Naive B cell (primary cell): ENCODE measurements at places on chromosomes 7 and 10. TPM values are rescaled to one million over a fixed set of nuclear protein-coding genes. Genes with fewer than 3 reads are reported as not detected.

DNA sequence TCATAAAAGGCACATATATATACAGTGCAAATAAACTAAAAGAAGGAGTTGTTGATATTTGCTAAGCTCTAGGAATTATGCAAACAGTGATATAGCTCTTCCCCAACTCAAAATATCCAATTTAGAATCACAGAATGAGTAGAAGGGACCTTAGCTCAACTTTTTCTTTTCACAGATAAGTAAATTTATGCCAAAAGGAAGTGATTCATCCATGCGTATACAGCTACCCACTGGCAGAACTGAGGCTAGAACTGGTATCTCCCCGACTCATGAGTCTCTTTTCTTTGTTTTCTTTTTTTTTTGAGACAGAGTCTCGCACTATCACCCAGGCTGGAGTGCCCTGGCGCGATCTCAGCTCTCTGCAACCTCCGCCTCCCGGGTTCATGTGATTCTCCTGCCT, 54.2 kb upstream of the SVIL start:
- H3K27ac ChIP-seq: no peak overlapping the region
- H3K36me3 ChIP-seq: no peaks in the 10 kb centered on the region
- no peak for DNase-seq
- H3K4me1 ChIP-seq: no peaks in the 10 kb centered on the region

DNA sequence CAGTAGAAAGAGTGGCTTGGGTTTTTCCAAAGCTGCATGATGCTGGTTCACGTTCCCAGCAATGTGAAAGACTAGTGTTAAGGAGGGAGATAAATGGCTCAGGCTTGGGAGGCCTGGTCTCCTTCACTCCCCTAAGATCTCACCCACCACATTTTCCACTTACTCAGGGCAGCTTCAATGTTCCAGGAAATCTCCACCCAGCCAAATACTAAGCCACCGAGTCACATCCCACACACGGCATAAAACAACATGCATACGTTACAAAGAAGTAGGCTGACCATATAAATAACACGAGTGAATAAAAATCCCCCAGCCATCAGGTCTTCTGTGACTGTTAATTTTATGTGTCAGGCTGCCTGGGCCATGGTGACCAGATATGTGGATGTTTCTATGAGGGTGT, 303.5 kb downstream of the SFMBT2 start:
- no peak overlapping the region for H3K27ac ChIP-seq
- peaks cover 7% of the 10 kb centered on the region for H3K27me3 ChIP-seq
- no peaks in the 10 kb centered on the region for H3K36me3 ChIP-seq
- no peak overlapping the region for H3K4me3 ChIP-seq

- no peak for DNase-seq
- no peaks in the 10 kb centered on the region for H3K4me1 ChIP-seq
- H3K27me3 ChIP-seq: no peaks in the 10 kb centered on the region
Measured at GRCh38 chr7:40429826-40430225, 295.0 kb downstream of the SUGCT start.

DNA sequence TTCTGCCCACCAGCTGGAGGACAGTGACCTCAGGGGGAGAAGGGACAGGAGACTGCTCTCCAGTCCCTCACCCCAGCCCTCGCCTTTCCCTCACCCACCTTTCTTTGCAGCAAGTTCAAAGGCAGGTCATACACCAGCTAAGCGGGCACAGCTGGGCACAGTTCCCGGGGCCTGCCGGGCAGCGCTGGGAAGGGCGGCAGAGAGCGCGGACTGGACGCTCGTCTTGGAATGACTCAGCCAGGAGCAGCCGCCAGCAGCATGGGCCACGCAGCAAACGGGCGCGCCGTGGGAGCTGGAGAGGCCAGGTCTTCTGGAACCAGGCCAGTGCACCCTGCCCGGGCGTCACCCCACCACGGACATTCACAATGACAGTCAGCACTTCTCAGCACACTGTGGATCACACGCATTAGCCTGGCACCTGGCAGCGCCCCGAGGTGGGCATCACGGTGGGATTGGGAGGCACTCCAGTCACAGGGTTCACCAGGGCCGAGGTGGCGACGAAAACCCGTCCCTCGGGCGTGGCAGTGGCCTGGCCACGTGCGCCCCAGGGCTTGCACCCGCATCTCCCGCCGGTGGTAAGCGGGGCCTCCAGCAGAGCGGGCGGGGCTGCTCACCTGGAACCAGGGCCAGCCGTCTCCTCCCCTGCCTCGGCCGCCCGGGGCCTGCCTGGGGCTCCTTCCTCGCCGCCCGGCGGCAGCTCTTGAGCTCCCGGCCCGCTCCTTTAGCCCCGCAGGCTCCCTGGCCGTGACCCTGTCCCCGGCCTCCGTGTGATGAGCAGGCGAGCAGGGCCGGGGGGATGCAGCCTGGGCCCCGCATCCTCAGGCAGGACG, 29.0 kb upstream of the WDFY4 start:
- peak; percentile 34 for DNase-seq
- H3K4me3 ChIP-seq: peak overlapping the region; percentile 66
- peaks cover 16% of the 10 kb centered on the region for H3K27me3 ChIP-seq
- no peak overlapping the region for H3K27ac ChIP-seq
- H3K36me3 ChIP-seq: no peaks in the 10 kb centered on the region

DNA sequence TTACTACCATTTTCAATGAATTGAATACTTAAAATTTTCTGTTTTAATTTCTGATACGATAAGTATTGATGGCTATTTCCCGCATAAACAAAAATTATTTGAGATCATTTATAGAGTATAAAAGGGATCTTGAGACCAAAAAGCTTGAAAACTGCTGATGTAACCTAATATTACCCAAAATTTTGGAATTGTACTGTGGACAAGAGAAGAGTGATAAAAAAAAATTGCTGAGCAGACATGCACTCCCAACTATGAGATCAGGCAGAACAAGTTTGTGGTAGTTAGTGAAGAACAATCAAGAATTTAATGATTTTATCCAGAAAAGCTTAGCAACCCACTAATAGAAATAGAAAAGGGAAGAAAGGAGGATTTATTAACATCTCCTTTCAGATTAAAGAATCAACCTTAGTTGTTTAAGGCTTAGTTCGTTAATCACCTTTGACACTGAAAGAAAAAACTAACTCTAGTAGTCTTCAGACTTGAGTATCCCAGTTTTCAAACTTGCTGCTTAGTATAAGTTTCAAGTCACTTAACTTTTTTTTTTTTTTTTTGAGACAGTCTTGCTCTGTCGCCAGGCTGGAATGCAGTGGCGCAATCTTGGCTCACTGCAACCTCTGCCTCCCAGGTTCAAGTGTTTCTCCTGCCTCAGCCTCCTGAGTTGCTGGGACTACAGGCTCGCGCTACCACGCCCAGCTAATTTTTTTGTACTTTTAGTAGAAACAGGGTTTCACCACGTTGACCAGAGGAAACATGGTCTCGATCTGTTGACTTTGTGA, 50.6 kb upstream of the ZC3HAV1 start:
- no peaks in the 10 kb centered on the region for H3K4me1 ChIP-seq
- peaks cover 11% of the 10 kb centered on the region for H3K36me3 ChIP-seq
- H3K4me3 ChIP-seq: no peak overlapping the region
- no peak overlapping the region for H3K27ac ChIP-seq

GRCh38 chr7:37117292-37117691, 331.4 kb downstream of the ELMO1 start:
- H3K27ac ChIP-seq: no peak overlapping the region
- H3K36me3 ChIP-seq: peaks cover 11% of the 10 kb centered on the region
- H3K4me3 ChIP-seq: no peak overlapping the region
- peaks cover 25% of the 10 kb centered on the region for H3K4me1 ChIP-seq
- DNase-seq: no peak

- H3K4me1 ChIP-seq: peaks cover 32% of the 10 kb centered on the region
- H3K27me3 ChIP-seq: no peaks in the 10 kb centered on the region
- DNase-seq: no peak
- peak overlapping the region; percentile 93 for H3K27ac ChIP-seq
- peak overlapping the region; percentile 99 for H3K4me3 ChIP-seq
Measured at GRCh38 chr10:78028438-78029268, 662 bp downstream of the POLR3A start.

GRCh38 chr7:91045606-91046005, 218.6 kb upstream of the FZD1 start:
- H3K4me1 ChIP-seq: peaks cover 10% of the 10 kb centered on the region
- no peak overlapping the region for H3K27ac ChIP-seq
- H3K4me3 ChIP-seq: no peak overlapping the region
- H3K27me3 ChIP-seq: no peaks in the 10 kb centered on the region
- no peak for DNase-seq

- no peak overlapping the region for H3K4me3 ChIP-seq
- DNase-seq: no peak
- H3K27me3 ChIP-seq: peaks cover 18% of the 10 kb centered on the region
- H3K4me1 ChIP-seq: no peaks in the 10 kb centered on the region
- no peaks in the 10 kb centered on the region for H3K36me3 ChIP-seq
Measured at GRCh38 chr10:7589748-7590147, 77.0 kb downstream of the ITIH5 start.

DNA sequence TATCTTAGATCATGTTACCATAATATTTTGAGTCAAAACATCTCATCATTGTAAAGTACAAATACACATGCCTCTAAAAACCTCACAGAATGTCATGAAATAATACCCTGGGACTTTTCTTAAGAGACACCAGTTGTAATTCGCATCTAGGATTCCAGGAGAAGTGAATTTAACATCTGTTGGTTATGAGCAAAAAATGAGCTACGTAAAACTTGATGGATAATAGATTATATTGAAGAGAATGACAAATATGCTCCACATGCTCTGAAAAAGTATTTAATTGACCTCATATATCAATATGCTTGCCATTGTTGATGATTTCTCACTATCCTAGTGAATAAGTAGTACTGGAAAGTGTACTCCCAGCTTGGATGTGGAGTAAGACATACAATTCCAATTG, 227.0 kb downstream of the BBS9 start:
- no peaks in the 10 kb centered on the region for H3K4me1 ChIP-seq
- H3K27me3 ChIP-seq: no peaks in the 10 kb centered on the region
- no peak overlapping the region for H3K4me3 ChIP-seq
- H3K36me3 ChIP-seq: peaks cover 10% of the 10 kb centered on the region

GRCh38 chr7:131691454-131692130, 135.2 kb upstream of the PODXL start:
- DNase-seq: no peak
- H3K4me1 ChIP-seq: peaks cover 12% of the 10 kb centered on the region
- H3K4me3 ChIP-seq: no peak overlapping the region
- peaks cover 67% of the 10 kb centered on the region for H3K27me3 ChIP-seq

DNA sequence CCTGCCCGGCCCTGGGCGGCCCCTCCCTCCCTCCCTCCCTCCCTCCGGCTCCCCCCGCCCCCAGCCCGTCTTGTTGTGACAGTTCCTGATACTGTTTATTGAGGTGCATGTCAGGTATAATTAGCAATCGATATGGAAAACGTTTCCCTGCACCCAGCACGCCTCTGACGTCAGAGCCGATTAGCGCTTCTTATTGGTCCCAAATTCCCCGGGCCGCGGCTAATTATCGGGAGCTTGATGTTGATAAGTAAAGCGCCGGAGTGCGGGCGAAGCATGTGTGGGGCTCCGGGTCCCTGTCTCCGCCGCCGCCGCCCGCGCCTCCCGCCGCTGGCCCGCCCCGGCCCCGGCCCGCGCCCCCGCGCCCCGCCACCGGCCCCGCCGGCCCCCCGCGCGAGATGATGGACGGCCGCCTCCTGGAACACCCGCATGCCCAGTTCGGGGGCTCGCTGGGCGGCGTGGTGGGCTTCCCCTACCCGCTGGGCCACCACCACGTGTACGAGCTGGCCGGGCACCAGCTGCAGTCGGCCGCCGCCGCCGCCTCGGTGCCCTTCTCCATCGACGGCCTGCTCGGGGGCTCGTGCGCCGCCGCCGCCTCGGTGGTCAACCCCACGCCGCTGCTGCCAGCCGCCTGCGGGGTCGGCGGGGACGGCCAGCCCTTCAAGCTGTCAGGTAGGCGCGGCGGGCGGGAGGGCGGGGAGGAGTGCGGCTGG, at the start of gene UNCX:
TSS of gene UNCX (plus strand) at position 250 of the 710 bp plus-strand sequence. CDS start at position 396, 146 bp downstream.
- peak within 1 kb of the TSS; percentile 78 for H3K27ac ChIP-seq
- H3K36me3 ChIP-seq: peaks cover 4% of the 10 kb centered on the region
- peaks cover 33% of the 10 kb centered on the region for H3K27me3 ChIP-seq

- no peak overlapping the region for H3K4me3 ChIP-seq
- H3K27ac ChIP-seq: no peak overlapping the region
- H3K4me1 ChIP-seq: peaks cover 11% of the 10 kb centered on the region
Measured at GRCh38 chr7:42017349-42017986, 219.5 kb downstream of the GLI3 start.

GRCh38 chr10:116444527-116445142, 17.0 kb downstream of the PNLIPRP3 start:
- H3K4me3 ChIP-seq: no peak overlapping the region
- H3K36me3 ChIP-seq: no peaks in the 10 kb centered on the region
- H3K4me1 ChIP-seq: no peaks in the 10 kb centered on the region
- no peak overlapping the region for H3K27ac ChIP-seq

DNA sequence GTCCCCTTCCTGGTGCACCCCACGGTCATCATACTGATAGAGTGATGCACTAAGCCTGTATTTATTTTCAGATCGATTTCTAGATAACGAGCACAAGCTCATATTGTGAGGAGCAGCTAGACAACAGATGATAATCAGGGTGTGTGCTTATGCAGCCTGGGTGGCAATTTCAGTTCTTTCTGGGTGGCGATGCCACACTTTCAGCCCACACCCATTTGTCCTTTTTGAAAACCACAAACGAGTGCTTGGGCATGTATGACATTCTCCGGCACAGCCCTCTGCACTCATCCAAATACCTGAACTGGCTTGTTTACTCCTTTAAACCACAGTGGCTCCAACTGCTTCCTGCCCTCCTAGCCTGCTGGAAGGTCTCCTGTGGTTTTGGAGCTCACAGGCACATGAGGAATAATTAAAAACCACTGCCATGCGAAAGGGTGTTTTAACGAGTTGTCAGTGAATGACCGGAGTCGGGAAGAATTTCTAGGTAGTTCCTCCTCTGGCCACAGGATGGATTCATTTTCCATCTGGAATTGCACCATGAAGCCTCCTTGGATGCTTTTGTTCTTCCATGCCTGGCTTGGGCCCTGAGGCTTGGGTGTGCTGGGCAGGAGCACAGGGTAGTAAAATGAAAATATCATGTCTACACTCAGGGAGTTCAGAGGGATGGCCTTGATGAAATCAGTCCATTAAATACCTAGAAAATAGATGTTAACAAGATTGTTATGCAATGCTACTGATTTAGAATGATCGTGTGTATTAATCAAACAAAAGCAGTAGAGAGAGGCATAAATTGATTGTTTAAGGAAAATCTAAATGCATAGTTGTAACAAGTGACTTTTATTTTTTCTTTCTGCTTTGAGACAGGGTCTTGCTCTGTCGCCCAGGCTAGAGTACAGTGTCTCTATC, 52.4 kb upstream of the ITGB1 start:
- H3K4me1 ChIP-seq: peaks cover 20% of the 10 kb centered on the region
- H3K27ac ChIP-seq: no peak overlapping the region
- peaks cover 23% of the 10 kb centered on the region for H3K27me3 ChIP-seq
- DNase-seq: no peak
- no peak overlapping the region for H3K4me3 ChIP-seq

- peak overlapping the region; percentile 76 for H3K4me3 ChIP-seq
- no peak for DNase-seq
- H3K27ac ChIP-seq: peak overlapping the region; percentile 99
- peaks cover 19% of the 10 kb centered on the region for H3K4me1 ChIP-seq
- no peaks in the 10 kb centered on the region for H3K36me3 ChIP-seq
- peaks cover 7% of the 10 kb centered on the region for H3K27me3 ChIP-seq
Measured at GRCh38 chr10:84138478-84139125, 707 bp upstream of the GHITM start.

Gene MYH16
- polyA plus RNA-seq: not detected

Gene NME8
- not detected for polyA plus RNA-seq

Gene FAM237B
- not detected for polyA plus RNA-seq

Gene BAG3
- polyA plus RNA-seq: 1.1 TPM

Gene PIP
- polyA plus RNA-seq: not detected

Gene PRSS37
- not detected for polyA plus RNA-seq

Gene PPP1R3C
- not detected for polyA plus RNA-seq

Gene GATA3
- polyA plus RNA-seq: not detected

Gene CYP3A5
- not detected for polyA plus RNA-seq

Gene RBP4
- not detected for polyA plus RNA-seq

Gene RNF32
- polyA plus RNA-seq: 2.8 TPM

Gene CYP2E1
- not detected for polyA plus RNA-seq

Gene C10orf120
- not detected for polyA plus RNA-seq
